Common myeloid progenitor, CD34-positive (primary cell): ENCODE measurements at places on chromosomes 5 and 9.

DNA sequence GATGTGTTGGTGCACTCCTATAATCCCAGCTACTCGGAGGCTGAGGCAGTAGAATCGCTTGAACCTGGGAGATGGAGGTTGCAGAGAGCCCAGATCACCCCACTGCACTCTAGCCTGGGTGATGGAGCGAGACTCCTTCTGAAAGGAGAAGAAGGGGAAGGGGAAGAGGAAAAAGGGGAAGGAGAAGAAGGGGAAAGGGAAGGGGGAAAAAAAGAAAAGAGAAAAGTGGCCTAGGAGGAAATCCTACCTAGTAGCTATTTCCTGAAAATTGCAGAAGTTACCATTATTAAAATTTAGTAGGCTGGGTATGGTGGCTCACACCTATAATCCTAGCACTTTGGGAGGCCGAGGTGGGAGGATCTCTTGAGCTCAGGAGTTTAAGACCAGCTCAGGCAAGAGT lies 67.4 kb downstream of the ARRDC3 start:
- DNase-seq, result no peak

DNA sequence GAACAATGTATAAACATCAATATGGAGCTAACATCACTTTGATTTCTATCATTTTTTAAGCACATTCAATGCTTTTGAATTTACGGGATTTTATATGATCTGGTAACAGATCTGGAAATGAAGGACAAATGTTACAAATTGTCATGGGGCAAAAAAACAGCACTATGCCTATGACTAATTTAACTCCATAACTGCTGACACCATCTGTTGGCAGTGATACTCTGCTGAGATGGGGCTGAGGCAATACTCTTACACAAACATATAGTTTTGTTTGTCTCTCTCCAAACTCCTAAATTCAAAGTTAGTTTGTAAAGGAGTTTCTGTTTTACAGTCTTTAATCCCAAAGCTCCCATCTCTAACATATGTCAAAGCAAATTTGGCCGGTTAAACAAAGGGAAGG lies 132.5 kb upstream of the FER start:
- DNase-seq, result no peak

GRCh38 chr5:123671042-123671441 lies 159.1 kb downstream of the CSNK1G3 start:
- DNase-seq, result peak; percentile 59

GRCh38 chr9:37575001-37575400 lies 1.2 kb downstream of the FBXO10 start:
- no peak for DNase-seq
